ENCODE measurements at places on chromosomes 1 and 21. TPM values are rescaled to one million over a fixed set of nuclear protein-coding genes. Genes with fewer than 3 reads are reported as not detected.

DNA sequence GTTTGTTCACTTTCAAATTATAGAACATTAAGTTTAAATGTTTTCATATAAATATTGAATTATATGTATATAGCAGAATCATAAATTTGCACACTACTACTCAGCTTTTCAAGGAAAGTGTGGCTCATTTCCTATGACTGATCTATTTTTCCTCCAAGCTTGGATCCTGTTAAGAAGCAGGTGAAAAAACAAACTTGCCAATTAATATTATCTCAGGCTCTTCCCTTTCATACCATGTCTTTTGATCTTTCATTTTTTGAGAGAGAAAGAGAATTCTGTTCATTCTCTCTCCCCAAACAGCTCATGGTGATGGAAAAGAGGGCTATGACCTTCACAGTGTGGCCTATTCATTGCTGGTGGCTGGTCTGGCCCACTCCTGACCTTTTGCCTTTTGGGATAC lies 43.7 kb downstream of the SEC16B start:
- no peak for DNase-seq

DNA sequence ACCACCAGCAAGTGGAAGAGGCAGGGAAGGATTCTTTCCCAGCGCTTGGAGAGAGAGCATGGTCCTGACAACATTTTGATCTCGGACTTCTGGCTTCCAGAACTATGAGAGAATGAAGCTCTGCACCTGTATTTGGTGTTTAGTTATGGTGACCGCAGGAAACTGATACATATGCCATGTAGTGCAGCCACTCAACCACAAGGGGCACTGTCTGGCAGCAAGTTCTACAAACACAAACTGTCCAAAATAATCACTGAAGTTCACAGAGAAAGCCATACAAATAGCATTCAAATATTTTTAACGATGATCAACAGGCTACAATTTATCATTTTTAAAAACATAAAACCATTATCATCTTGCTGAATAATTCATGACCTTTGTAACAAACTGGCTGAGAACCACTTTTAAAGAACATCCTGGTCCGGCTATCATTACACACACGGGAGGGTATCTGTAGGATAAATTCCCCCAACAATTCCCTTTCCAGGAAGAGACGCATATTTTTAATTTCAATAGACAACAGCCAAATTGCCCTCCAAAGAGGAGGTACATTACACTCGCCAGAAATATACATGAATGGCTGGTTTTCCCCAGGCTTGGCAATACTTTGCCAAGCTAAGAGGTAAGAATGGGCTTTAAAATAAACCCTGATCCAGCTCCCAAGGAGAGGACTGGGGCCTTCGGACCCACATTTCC lies 9.2 kb upstream of the CBR3 start:
- peak; percentile 48 for DNase-seq

DNA sequence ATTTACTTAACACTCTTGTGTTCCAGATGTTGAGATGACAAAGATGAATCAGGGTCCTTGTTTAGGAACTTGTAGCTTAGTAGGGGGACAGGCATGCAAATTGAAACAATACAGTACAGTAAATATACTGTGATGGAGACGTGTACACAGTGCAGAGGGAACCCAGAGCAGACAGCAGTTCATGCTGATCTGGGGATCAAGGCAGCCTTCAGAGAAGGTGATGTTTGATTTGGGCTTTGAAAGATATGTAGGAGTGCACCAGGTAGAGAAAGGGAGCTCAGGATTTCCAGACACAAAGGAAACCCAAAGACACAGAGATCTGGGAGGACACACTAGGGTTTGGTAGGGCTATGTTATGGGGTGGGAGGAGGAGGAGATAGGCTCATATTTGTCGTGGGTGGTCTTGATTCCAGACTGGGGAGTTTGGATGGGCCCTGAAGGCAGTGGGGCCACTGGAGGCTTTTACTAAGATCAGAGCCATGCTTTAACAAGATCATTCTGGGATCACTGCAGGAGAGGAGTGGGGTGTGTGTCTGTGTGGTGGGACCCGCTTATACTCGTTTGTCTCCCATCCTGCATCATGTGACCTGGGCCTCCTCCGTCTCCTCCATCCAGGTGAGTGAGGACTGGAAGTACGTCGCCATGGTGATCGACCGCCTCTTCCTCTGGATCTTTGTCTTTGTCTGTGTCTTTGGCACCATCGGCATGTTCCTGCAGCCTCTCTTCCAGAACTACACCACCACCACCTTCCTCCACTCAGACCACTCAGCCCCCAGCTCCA lies 7.8 kb downstream of the CHRNB2 start:
- no peak for DNase-seq

GRCh38 chr1:170544624-170545023 lies 12.7 kb downstream of the GORAB start:
- DNase-seq, result no peak

DNA sequence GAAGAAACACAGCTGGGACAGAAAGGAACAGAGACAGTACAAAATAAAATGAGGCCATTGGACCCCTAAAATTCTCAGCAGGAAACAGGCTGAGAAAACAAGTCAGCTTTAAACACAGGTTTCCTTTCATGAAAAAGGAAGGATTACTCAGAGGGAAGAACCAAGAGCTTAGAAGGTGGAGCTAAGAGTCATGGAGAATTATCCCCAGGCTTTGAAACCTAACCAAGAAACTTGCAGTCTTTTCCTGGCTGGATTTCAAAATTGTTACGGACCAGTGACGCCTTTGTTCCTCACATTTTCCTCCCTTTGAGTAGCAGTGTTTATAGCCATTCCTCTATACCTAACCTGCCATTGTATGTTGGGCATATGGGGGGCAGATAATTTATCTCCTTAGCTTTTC lies 8.8 kb downstream of the HMGB4 start:
- DNase-seq, result peak; percentile 2

DNA sequence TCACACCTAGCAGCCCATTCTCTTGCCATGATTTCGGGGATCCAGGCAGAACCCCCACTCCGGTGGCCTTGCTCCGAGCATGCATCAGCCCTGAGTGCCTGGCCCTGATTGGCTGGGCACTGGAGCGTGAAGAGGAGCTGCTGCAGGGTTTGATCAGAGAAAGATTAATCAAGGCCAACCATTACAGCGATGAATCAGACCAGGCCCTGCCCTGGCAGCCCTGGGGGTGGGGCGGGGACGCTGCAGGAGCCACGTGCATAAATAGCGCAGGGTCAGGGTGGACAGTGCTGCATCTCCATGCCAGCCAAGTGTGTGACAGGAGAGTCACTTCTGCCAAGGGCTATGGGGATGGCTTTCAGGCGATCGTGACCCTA lies 3.4 kb upstream of the FAM131C start:
- DNase-seq, result peak; percentile 90

GRCh38 chr1:10667861-10668761 lies 128.3 kb downstream of the CASZ1 start:
- DNase-seq, result no peak

DNA sequence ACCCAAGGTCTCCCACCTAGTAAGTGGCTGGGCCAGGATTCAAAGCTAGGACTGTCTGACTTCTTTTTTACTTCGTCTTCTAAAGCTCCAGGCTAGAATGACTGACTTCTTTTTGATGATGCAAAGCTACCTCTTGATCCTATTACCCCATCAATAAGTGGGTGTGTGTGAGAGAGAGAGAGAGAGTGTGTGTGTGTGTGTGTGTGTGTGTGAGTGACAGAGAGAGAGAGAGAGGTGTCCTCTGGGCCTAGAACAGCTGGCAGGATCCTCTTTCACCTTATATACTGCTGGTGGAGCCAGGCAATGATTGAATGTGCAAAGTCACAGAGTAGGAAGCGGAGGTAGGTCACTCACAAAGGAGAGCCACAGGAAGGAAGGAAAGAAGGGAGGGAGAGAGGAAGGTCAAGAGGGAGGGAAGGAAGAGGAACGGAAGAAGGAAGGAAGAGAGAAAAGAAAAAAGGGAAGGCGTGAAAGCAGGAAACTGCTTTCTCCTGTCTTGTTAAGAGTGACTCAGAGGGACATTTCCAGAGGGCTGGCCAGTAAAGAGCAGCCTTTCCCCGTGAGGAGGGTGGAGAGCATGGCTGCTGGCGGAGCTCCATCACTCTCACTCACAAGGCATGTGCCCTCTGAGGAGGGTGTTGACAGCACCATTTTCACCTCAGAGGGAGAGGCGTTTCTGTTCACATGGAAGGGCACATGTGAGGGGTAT lies 68.9 kb downstream of the CDC7 start:
- peak; percentile 69 for DNase-seq

- no peak for DNase-seq
These were observed 57.1 kb upstream of the EDN2 start for GRCh38 chr1:41541592-41541952.

DNA sequence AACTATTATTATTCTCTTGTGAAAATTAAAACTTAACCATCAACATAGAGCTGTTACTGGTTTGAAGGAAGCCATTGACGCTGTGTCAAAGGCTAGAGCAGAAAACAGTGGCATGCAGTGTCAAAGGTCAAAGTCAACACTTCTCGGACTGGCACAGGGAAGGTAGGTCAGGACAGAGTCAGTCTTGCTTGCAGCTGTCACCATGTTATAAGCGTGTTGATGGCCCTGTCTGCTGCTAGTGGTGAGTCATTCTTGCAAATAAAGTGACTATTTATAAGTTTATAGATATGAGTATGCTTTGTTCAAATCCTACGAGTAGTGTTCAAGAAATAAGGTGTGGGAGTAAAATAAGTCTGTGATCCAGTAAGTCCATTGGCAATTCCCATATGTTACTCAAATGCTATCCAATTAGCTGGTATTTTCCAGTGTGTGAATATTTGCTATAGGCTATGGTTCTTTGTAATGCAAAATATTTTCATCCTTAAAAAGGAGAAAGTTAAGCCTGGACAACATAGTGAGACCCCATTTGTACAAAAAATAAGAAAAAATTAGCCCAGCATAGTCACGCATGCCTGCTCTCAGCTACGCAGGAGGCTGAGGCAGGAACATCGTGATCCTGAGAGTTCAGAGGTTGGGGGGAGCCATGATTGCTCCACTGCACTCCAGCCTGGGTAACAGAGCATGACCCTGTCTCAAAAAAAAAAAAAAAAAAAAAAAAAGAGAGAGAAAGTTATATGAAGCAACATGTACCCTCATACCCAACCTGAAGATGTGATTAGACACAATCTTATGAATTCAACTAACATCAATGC lies 26.3 kb upstream of the TINAGL1 start:
- peak; percentile 45 for DNase-seq

DNA sequence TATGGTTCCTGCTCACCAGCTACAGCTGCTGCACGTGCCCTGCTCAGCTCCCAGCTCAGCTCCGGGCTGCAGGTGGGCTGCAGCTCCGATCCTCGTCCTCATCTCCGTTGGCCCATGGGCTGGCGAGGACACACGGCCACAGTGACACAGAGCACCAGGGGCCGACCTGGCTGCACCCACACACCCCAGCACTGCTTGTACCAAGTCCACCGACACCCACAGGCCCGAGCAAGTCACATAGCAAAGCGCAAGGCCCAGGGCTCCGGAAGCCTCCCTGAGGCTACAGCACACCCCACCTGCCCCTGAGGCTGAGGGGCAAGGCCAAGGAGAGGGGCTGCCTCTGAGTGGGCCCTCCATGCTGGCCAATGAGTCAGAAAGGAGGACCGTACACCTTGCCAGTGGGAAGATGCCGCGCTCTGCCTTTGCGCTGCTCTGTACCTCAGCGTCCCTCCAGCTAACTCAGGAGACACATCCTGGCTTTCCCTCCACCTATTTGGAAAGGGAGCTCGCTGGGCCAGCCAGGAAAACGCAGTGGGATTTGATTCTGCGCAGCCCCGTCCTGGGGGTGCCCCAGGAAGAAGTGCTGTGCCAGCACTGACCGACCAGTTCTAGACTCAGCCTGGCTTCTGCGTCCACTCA lies 124.8 kb downstream of the SIK1 start:
- DNase-seq, result no peak

EFNA1 gene
- total RNA-seq, result 2.5 TPM

PLCH2 gene
- 0.74 TPM for total RNA-seq

DENND2D gene
- total RNA-seq, result 17.1 TPM

ZBTB37 gene
- 0.64 TPM for total RNA-seq

SESN2 gene
- 21.7 TPM for total RNA-seq

SPRR2E gene
- total RNA-seq, result not detected
